ENCODE measurements at places on chromosomes 6 and 20.

GRCh38 chr6:11637266-11637665, 99.7 kb downstream of the TMEM170B start:
- no peaks in the 10 kb centered on the region for H3K4me1 ChIP-seq
- H3K4me3 ChIP-seq = no peak overlapping the region
- no peak overlapping the region for H3K27ac ChIP-seq
- H3K36me3 ChIP-seq = no peaks in the 10 kb centered on the region

- no peak overlapping the region for H3K4me3 ChIP-seq
- no peaks in the 10 kb centered on the region for H3K4me1 ChIP-seq
- no peaks in the 10 kb centered on the region for H3K27me3 ChIP-seq
- H3K36me3 ChIP-seq = no peaks in the 10 kb centered on the region
- DNase-seq = no peak
These were observed 44.2 kb downstream of the AKAP12 start for GRCh38 chr6:151284012-151284411.

DNA sequence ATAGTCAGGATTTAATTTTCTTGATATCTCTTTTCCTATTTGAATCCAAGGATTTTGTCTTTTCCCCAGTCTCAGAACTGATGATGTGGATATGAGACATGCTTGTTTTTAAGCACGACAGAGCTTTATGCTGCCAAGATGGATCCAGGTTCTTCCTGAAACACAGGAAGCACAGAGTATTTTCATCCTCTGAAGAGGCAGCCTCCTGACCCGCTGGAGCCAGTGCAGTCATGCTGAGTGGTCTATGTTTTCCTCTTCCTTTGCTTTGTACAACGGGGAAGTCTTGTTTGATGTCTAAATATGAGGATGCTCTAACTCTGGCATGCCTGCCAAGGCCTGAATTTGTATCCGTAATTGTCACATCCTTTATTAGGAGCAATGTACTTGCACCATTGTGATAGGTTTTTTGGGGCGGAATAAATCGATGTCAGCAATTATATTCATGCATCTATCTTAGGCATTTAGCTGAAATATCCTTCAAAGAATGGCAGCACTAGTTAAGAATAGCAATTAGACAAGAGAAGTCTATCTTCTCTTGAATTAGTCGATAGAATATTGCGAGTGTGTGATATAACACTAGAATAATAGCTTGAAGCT, 407.1 kb upstream of the JAG1 start:
- no peak overlapping the region for H3K4me3 ChIP-seq
- H3K4me1 ChIP-seq = no peaks in the 10 kb centered on the region
- H3K27ac ChIP-seq = no peak overlapping the region
- DNase-seq = no peak
- H3K36me3 ChIP-seq = no peaks in the 10 kb centered on the region

DNA sequence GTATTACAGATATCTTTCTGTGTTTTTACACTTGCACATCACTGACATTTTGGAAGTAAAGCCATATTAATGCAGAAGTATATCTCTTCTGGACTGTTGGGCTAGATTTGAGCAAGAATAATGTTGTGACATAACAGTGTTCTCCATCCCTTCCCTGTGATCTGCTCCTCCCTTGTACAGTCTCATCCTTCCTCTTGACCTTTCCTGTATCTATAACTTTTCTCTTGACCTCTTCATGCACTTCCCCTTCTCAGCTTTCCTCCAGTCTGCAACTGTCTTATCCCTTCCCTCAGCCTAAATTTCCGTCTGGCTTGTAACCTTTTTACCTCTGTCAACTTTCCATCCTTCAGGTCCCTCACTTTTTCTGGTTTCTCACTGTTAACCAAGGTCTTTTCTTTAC, 29.8 kb downstream of the NCOA3 start:
- no peaks in the 10 kb centered on the region for H3K36me3 ChIP-seq
- H3K4me1 ChIP-seq = no peaks in the 10 kb centered on the region
- H3K27ac ChIP-seq = no peak overlapping the region
- no peak for DNase-seq
- no peaks in the 10 kb centered on the region for H3K27me3 ChIP-seq

- H3K27me3 ChIP-seq = no peaks in the 10 kb centered on the region
- no peak for DNase-seq
- no peaks in the 10 kb centered on the region for H3K36me3 ChIP-seq
- H3K4me3 ChIP-seq = peak overlapping the region; percentile 28
- no peaks in the 10 kb centered on the region for H3K4me1 ChIP-seq
These were observed 72.9 kb upstream of the DSP start for GRCh38 chr6:7468382-7469081.

- H3K27ac ChIP-seq = no peak overlapping the region
- H3K4me3 ChIP-seq = no peak overlapping the region
- no peaks in the 10 kb centered on the region for H3K36me3 ChIP-seq
- no peaks in the 10 kb centered on the region for H3K27me3 ChIP-seq
These were observed 40.6 kb upstream of the REV3L start for GRCh38 chr6:111523484-111524167.

- no peak overlapping the region for H3K4me3 ChIP-seq
- no peaks in the 10 kb centered on the region for H3K27me3 ChIP-seq
- no peaks in the 10 kb centered on the region for H3K4me1 ChIP-seq
- H3K27ac ChIP-seq = no peak overlapping the region
These were observed 185.6 kb downstream of the TSHZ2 start for GRCh38 chr20:53157443-53158408.

GRCh38 chr6:148649454-148649963, 97.3 kb upstream of the UST start:
- no peak overlapping the region for H3K27ac ChIP-seq
- no peaks in the 10 kb centered on the region for H3K4me1 ChIP-seq
- no peaks in the 10 kb centered on the region for H3K27me3 ChIP-seq
- no peak overlapping the region for H3K4me3 ChIP-seq
- H3K36me3 ChIP-seq = no peaks in the 10 kb centered on the region

GRCh38 chr20:58840816-58841538, 9.7 kb downstream of the GNAS-AS1 start:
- no peaks in the 10 kb centered on the region for H3K4me1 ChIP-seq
- peaks cover 22% of the 10 kb centered on the region for H3K27me3 ChIP-seq
- H3K27ac ChIP-seq = no peak overlapping the region
- no peak overlapping the region for H3K4me3 ChIP-seq
- no peaks in the 10 kb centered on the region for H3K36me3 ChIP-seq

DNA sequence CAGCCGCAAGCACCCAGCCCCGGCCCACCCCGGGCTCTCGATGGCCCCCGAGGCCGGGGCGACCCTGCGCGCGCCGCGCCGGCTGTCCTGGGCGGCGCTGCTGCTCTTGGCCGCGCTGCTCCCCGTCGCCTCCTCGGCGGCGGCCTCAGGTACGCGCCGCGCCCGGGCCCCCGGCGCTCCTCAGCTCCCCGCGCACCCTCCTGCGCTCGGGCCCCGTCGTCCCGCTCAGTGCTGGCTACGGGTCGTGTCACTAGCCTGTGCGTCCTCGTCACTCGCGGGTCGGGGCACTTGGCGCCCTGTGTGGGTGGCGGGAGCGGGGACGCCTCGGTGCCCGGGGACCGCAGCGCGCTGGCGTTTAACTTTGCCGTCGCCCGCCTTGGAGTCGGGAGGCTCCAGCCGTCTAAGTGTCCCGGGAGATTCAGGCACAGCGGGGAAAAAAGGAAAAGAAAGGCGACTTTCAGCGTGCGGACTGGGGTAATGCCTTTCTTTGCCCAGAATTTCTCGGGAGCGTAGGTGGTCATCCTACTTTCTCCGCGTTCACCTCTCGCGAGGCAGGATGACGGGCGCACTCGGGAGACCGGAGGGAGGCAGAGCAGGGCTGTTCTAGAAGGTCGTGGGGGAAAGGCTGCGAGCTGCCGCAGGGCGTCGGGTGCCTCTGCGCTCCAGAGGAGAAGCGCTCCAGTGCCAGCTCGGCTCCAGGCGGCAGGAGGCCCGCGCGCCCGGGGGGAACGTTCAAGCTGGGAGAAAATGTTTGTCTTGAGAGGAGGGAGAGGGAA, 545 bp downstream of the FNDC1 start:
- no peaks in the 10 kb centered on the region for H3K36me3 ChIP-seq
- no peak overlapping the region for H3K27ac ChIP-seq
- H3K4me1 ChIP-seq = no peaks in the 10 kb centered on the region
- DNase-seq = no peak
- H3K4me3 ChIP-seq = peak overlapping the region; percentile 47
- peaks cover 40% of the 10 kb centered on the region for H3K27me3 ChIP-seq

DNA sequence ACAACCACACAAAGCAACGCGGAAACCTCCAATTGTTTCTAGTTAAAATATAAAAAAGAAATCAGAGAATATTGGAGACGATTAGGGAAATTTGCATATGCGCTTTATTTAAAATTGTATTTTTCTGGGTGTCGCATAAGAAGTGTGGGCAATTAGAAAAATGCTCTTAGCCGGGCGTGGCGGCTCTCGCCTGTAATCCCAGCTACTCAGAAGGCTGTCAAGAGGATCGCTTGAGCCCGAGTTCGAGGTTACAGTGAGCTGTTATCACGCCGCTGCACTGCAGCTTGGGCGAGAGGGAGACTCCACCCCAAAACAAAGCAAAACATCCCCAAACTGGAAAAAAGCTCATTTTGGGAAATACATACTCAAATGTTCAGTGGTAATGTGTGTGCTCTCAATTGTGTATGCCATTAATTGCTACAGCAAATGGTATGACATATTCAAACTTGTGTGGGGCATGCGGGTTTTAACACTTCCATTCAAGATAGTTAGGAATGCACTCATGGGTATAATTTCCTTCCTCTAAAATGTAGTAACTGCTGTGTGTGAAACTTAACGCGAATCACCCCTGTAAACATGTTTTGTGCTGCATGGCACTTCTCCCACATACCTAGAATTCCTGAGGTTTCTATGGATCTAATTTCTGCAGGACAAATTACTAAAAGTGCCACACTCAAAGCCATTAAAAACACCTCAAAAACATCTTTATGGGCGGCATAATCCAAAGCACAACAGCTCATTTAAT, 54.7 kb upstream of the HFE start:
- peak overlapping the region; percentile 94 for H3K27ac ChIP-seq
- H3K4me1 ChIP-seq = no peaks in the 10 kb centered on the region
- H3K27me3 ChIP-seq = no peaks in the 10 kb centered on the region
- no peaks in the 10 kb centered on the region for H3K36me3 ChIP-seq

DNA sequence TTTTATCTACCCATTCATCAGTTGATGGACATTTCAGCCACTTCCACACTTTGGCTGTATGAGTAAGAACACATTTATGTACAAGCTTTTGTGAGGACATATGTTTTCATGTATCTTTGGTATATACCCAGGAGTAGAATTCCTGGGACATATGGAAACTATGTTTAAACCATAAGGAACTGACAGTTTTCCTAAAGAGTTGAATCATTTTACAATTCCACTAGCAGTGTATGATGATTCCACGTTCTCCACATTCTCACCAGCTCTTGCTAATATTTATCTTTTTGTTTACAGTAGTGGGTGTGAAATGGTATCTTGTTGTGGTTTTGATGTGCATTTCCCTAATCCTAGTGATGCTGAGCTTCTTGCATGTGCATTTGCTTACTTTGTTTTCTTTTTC, 338.1 kb downstream of the PLCB1 start:
- H3K27me3 ChIP-seq = no peaks in the 10 kb centered on the region
- no peaks in the 10 kb centered on the region for H3K4me1 ChIP-seq
- no peak overlapping the region for H3K27ac ChIP-seq
- no peak overlapping the region for H3K4me3 ChIP-seq
- no peak for DNase-seq

DNA sequence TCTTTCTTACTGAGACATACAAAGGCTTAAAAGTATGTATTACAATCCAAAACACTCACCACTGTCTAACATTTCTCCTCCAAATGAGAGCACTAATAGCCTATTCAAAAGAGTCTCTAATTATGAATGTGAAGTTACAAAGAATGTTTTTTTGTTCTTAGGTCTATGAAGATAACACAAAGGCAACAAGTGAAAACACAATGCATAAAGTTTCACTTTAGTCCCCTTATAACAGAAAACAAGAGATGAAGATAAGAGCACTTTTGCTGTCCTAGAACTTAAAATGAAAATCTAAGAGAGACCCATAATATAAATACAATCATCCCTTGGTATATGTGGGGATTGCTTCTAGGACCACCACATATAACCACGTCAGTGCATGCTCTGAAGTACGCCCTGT, 25.6 kb downstream of the ITCH start:
- H3K36me3 ChIP-seq = no peaks in the 10 kb centered on the region
- H3K4me3 ChIP-seq = no peak overlapping the region
- DNase-seq = no peak
- H3K27me3 ChIP-seq = no peaks in the 10 kb centered on the region
- no peak overlapping the region for H3K27ac ChIP-seq

- no peaks in the 10 kb centered on the region for H3K27me3 ChIP-seq
- H3K4me3 ChIP-seq = no peak overlapping the region
These were observed 16.9 kb downstream of the PLEKHG1 start for GRCh38 chr6:150616586-150616985.

DNA sequence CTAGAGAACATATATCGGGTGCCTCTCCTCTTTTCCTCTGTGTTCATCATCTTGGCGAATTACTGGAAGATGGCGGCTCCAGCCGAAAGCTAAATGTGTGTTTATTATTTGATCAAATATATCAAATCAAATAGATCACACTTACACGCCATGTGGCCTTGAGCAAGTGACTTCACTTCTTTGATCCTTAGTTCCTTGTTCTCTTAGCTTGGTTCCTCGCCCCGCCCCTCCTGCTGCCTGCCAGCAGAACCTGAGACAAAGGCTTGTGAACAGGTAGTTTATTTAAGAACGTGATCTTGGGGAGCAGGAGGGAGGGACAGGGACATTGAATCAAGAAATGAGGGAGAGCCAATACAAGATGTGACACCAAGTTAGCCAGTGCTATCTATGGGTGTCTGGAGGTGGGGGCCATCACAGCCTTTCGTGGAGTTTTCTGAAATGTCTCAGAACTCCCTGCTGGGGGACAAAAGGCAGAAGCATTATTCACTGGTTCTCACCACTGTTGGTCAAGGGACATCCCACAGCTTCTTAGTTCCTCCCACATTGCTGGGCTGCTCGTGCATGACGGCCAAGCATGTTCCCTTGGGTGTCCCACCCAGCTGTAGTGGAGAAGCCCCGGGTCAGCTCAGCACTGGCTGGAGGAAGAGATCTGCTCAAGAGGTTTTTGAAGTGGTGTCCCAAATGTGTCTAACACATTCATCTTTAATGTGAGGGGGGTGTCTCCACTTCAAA, 44.9 kb upstream of the RNF24 start:
- H3K27me3 ChIP-seq = no peaks in the 10 kb centered on the region
- DNase-seq = peak; percentile 81
- H3K36me3 ChIP-seq = no peaks in the 10 kb centered on the region
- H3K27ac ChIP-seq = peak overlapping the region; percentile 83
- H3K4me3 ChIP-seq = no peak overlapping the region
- peaks cover 10% of the 10 kb centered on the region for H3K4me1 ChIP-seq

GRCh38 chr20:36153736-36154699, 522 bp upstream of the EPB41L1 start:
- no peaks in the 10 kb centered on the region for H3K27me3 ChIP-seq
- peak; percentile 90 for DNase-seq
- H3K4me1 ChIP-seq = no peaks in the 10 kb centered on the region
- peak overlapping the region; percentile 92 for H3K27ac ChIP-seq
- H3K4me3 ChIP-seq = peak overlapping the region; percentile 94
